Upper lobe of left lung (tissue), 6 donors: ENCODE measurements at places on chromosomes 16 and 17.

DNA sequence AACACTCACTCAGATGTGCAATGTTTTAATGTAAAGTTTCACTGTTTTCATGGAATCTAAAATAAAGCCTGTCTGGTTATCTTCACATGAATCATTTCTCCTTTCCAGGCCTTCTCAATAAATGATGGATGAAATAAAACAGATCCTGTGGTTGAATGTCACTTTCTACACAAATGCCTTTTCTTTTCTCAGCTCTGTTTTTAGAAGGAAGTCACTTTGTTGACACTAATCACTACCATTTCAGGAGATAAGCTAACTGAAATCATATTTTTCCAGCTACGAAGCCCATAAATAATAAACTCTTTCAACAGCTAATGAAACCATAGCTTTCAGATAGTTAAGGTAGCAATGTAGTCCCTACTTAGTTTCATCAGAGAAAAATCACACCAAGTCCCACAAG, 17.9 kb downstream of the NME2 start:
- H3K4me1 ChIP-seq: no peaks in the 10 kb centered on the region
- H3K36me3 ChIP-seq: peaks cover 62% of the 10 kb centered on the region
- H3K4me3 ChIP-seq: no peak overlapping the region
- H3K27me3 ChIP-seq: no peaks in the 10 kb centered on the region

DNA sequence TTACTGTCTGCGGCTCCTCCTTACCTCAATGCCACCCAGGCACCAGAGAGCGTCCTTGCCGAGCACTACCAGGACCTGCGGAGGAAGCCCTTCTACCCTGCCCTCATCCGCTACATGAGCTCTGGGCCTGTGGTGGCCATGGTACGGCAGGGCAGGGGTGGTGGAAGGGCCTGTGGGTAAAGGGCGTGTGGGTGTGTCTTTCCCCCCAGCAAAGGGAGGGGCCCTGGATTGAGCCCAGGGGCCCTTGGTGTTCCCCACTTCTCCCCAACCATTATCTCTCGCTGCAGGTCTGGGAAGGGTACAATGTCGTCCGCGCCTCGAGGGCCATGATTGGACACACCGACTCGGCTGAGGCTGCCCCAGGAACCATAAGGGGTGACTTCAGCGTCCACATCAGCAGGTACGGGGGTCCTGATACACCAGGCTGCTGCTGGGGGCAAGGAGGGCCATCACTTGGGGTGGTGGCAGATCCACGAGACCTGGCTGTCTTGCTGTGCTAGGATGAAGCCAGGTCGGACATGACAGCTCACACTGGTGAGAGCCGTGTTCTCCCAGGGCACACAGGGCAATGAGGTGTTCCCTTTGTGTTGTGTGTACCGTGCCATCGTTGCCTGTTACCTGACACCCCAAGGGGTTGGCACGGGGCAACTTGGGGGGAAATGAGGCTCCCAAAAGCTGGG, 2.2 kb upstream of the DECR2 start:
- H3K4me3 ChIP-seq: no peak overlapping the region
- H3K4me1 ChIP-seq: peaks cover 34% of the 10 kb centered on the region
- no peak for DNase-seq
- peaks cover 4% of the 10 kb centered on the region for H3K36me3 ChIP-seq
- peak overlapping the region; percentile 96 for H3K27ac ChIP-seq
- no peaks in the 10 kb centered on the region for H3K27me3 ChIP-seq

- H3K4me1 ChIP-seq: peaks cover 15% of the 10 kb centered on the region
- H3K27ac ChIP-seq: no peak overlapping the region
- no peaks in the 10 kb centered on the region for H3K36me3 ChIP-seq
- no peak for DNase-seq
- peaks cover 8% of the 10 kb centered on the region for H3K27me3 ChIP-seq
Observed at GRCh38 chr16:23185656-23186055, 3.1 kb downstream of the SCNN1G start.

DNA sequence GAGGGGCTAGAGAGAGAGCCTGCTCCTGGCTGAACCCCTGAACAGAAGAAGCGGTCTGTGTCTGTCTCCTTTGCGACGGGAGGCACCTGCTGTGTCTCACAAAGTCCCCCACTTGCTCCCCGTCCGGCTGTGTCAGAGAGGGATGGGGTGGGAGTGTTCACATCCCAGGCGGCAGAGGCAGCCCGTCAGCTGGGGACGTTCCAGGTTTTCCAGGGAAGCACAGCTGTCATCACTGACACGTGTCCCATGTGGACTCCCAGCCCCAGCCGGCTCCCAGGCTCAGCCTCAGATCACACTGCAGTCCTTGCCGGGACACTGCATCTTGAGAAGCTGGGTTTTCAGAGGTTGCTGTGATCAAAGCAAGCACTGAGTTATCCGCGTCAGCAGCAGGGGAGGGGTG, 1.6 kb downstream of the TELO2 start:
- peaks cover 17% of the 10 kb centered on the region for H3K4me1 ChIP-seq
- H3K36me3 ChIP-seq: peaks cover 10% of the 10 kb centered on the region
- no peak for DNase-seq
- H3K27me3 ChIP-seq: no peaks in the 10 kb centered on the region
- peak overlapping the region; percentile 90 for H3K27ac ChIP-seq

GRCh38 chr17:27546624-27547300, 84.2 kb upstream of the LGALS9 start:
- peaks cover 25% of the 10 kb centered on the region for H3K4me1 ChIP-seq
- no peak overlapping the region for H3K27ac ChIP-seq
- H3K4me3 ChIP-seq: no peak overlapping the region
- H3K27me3 ChIP-seq: no peaks in the 10 kb centered on the region
- no peak for DNase-seq

- no peak overlapping the region for H3K4me3 ChIP-seq
- no peaks in the 10 kb centered on the region for H3K27me3 ChIP-seq
- H3K27ac ChIP-seq: no peak overlapping the region
Observed at GRCh38 chr17:51701501-51701900, 441.2 kb downstream of the UTP18 start.

- no peaks in the 10 kb centered on the region for H3K4me1 ChIP-seq
- no peak overlapping the region for H3K27ac ChIP-seq
- H3K27me3 ChIP-seq: no peaks in the 10 kb centered on the region
- peaks cover 40% of the 10 kb centered on the region for H3K36me3 ChIP-seq
- H3K4me3 ChIP-seq: no peak overlapping the region
Observed at GRCh38 chr16:15617901-15618300, 25.1 kb downstream of the MARF1 start.
